D341Med (cell line): ENCODE measurements at places on chromosomes 13 and 19.

GRCh38 chr13:53285896-53286430 lies 257.4 kb downstream of the OLFM4 start:
- peak; percentile 61 for DNase-seq

GRCh38 chr19:50607874-50608785 lies 31.6 kb downstream of the SYT3 start:
- DNase-seq: peak; percentile 86

GRCh38 chr19:49864890-49865289 lies 2.5 kb downstream of the PNKP start:
- DNase-seq: no peak

DNA sequence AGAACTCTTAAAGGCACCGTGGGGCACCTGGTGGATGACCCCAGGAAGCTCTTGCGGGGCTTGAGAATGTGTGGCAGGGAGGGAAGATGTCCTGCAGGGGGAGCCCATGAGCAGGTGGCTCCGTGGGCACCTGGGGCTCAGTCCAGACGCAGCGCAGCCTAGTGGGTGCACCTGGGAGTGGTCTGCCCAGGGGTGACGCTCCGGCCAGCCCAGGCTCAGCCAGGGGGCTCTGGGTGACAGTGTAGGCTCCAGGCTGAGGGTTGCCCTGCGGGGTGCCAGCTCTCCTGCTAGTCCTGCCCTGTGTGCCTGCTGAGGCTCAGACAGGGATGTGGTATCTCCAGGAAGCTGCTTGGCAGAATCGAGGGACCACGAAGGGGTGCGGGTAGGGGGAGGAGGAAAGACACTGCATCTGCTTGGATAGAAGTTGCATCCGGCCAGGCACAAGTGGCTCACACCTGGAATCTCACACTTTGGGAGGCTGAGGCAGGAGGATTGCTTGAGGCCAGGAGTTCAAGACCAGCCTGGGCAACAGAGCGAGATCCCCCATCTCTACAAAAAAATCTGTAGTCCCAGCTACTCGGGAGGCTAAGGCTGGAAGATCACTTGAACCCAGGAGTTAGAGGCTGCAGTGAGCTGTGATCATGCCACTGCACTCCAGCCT lies 15.0 kb upstream of the PGLS start:
- DNase-seq: peak; percentile 91

DNA sequence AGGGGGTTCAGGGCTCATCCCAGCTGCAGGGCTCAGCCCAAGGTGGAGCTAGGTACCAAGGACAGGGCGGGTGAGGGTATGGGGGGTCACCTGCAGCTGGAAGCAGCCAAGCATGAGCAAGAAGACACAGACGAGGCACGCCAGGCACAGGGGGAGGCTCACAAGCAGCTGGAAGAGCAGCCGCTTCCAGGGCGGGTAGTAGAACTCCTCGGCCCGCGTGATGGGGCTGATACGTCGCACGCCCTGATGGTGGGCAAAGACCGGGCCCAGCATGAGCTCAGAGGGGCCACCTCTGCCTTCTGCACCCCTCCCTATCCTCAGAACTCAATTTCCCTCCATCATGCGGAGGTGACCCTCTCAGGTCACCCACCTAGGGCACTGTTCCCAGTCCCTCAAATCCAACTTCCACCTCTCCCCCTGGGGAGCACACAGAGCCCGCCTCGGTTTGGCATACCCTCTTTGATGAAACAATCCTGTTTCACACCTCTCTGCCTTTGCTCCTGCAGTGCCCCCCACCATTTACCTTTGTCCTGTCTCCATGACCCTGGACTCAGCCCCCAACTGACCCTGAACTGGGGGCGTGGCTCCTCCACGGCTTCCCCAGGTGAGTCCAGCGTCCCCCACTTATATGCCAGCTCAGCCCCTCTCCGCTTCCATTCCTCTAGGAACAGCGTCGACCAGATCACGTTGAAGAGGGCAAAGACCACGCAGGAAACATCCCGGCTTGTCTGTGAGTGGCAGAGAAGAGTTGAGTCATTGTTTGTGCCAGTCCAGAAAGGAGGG lies 4.2 kb downstream of the ANO8 start:
- no peak for DNase-seq
